Lung microvascular endothelial cell (primary cell): ENCODE measurements at places on chromosomes 4 and X.

- no peak for DNase-seq
Observed at GRCh38 chrX:24482823-24483415, 17.8 kb downstream of the PDK3 start.

GRCh38 chr4:27616166-27616565 lies 755.5 kb downstream of the STIM2 start:
- DNase-seq: no peak

DNA sequence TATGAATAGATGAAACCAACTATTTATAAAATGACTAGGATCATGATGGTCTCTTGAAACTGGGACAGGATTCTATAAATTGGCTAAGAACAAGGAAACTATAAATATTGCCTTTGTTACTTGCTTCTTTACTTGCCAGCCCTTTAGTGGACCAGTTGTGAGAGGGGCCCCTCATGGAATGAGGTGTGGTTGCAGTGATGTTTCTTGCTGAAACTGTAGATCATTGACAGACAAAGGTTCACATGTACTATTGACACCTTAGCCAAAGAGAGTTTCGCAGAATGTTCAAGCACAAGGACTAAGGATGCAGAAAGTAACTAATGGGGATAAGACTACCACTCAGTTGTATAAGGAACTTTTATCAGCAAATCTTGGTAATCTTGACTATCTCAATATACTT lies 135.0 kb upstream of the SMIM10 start:
- no peak for DNase-seq

- DNase-seq: no peak
Observed at GRCh38 chrX:56986138-56986537, 9.2 kb downstream of the SPIN3 start.

DNA sequence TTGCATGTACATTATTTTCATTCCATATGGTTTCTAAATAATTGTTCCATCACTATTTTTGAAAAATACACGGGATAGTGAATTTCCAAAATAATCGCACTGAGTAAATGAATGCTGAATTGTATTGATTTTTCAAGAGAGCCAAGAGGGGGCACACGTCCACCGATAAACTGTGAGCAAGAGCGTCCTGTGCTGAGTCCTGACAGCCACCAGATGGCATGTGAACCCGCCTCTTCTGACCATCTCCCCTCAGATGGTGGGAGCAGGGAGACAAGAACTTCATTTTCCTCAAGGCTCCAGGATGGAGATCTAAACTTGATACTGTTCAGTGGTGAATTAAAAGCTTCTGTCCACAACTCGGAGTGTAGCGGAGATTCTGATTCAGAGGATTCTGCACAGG lies 30.6 kb upstream of the IL9R start:
- peak; percentile 55 for DNase-seq

- no peak for DNase-seq
Observed at GRCh38 chrX:141669689-141670088, 28.9 kb downstream of the SPANXD start.

- no peak for DNase-seq
Observed at GRCh38 chr4:81965911-81966310, 407.9 kb downstream of the HNRNPD start.

- DNase-seq: no peak
Observed at GRCh38 chr4:176298664-176299063, 21.1 kb upstream of the SPCS3 start.

GRCh38 chr4:3756343-3757059 lies 9.7 kb upstream of the ADRA2C start:
- DNase-seq: no peak

DNA sequence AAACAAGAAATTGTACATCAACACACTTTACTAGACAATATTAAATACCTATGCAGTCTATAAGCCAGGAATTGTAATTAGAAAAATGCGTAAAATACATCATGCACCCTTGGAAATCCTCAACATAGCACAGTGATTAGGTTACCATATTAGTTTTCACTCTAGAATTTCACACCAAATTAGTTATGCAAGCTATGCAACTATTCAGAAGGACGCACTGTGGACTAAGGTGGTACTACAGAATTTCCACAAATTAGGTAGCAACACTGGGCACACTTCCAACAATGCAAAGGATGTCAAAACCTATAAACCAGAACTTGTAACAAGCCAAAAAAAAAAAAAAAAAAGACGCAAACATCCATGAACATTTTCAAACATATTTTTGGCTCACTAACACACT lies 71.1 kb upstream of the ZCCHC13 start:
- peak; percentile 77 for DNase-seq

GRCh38 chr4:40305328-40306170 lies 29.6 kb upstream of the CHRNA9 start:
- peak; percentile 37 for DNase-seq

DNA sequence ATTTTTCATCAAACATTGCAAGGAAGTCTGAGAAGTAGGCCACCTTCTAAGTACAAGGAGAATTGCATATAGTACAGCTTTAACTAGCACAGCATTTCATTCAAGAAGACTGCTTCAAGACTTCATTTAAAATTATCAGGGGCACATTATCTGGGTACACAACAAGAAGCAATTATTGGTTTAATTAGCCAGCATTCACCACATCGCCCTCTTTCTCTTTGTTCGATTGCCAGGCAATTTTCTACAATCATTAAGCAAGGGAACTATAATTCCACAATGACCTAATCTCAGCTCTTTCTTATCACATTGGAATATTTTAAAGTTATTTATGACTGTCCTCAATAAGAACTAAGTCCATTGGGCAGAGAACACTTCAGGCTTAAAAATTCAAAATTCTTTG lies 1347.1 kb upstream of the PABPC4L start:
- DNase-seq: no peak

DNA sequence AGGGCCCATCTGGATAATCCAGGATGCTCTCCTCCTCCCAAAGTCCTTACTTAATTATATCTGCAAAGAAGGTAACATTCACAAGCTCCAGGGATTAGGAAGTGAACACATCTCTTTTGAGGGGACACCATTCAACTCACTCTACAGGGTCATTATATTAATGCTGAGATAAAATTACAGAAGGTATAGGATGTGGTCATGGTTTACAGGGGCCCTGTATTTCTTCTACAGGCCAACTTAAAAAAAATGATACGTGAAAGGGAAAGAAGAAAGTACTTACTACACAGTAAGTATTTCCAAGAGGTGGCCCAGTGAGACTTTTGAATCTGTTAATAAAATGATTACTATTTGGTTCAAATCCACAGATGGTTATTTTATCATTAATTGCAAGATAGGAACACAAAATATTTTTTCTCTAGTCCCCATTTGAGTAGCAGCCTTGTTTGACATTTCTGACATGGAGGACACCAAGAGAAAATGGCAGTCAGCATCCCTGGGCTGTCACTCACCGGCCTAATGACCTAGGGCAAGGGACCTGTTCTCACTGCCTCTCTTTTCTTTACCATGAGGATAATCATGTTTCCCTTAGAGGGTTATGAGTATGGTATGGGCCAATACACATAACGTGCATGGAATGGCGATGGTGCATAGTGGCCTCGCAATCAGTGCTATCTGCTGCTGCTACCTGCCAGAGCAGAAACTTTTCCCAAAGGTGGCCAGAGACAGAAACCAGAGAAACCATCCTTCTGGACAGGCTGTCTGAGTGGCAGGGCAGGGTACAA lies 140.5 kb downstream of the PTTG2 start:
- no peak for DNase-seq

GRCh38 chr4:71222661-71223060 lies 116.2 kb upstream of the SLC4A4 start:
- no peak for DNase-seq

DNA sequence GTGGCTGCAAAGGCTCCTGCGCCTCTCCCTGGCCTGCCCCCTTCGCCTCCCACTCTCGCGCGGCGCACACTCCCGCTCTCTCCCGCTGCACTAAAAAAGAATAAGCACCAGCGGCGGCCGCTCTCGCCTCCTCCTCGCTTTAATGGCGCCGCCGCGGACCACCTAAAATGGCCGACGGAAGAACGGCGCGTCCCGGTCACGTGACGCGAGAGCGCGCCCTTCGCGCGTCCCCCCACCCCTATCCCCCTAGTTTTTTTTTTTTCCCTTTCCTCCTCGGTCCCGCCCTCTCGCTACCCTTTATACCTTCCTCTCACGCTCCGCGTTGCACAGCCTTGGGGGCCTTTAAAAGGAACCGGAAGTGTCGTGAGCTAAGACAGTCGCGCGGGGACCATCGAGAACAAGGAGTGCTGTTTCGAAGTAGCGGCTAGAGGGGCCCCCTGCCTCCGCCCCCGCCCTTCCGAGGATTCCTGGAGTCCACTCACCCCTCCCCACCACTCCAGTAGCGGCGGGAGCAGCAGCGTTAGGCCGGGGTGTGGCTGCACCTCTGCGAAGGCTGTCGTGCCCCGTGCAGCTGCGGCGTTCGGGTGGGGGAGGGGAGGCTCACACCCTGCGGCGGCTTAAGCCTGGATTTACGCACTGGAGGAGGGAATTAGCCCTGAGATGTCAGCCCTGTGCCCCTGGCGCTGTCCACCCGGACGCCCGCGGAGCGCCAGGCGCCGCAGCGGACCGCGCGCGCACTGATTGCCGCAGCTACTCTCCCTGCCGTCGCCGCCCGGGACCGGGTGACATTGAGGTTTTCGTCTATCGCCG lies at the start of gene HNRNPD:
TSS of gene HNRNPD (minus strand) at position 176 of the 810 bp plus-strand sequence. CDS start 313 bp downstream, outside the sequence.
- peak; percentile 97 for DNase-seq

- DNase-seq: peak; percentile 95
Observed at GRCh38 chrX:65677954-65678469, 10.6 kb downstream of the MSN start.

GRCh38 chrX:84168574-84168973 lies 19.4 kb downstream of the RPS6KA6 start:
- no peak for DNase-seq

GRCh38 chrX:74446876-74447275 lies 25.6 kb downstream of the SLC16A2 start:
- no peak for DNase-seq

DNA sequence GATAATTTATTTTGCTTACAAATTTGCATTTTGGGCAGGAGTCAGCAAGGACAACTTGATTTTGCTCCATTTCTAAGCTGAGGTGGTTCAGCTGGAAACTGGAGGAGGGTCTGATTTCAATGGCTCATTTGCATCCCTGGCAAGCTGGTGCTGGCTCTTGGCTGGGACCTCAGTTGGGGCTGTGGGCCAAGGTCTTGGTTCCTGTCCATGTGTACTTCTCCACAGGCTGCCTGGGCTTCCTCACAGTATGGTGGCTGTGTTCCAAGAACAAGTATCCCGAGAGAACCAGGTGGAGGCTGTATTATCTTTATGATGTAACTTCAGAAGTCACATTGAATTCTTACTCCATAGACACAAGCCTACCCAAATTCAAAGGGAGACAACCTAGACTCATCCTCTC lies 77.0 kb upstream of the STX18 start:
- peak; percentile 26 for DNase-seq

DNA sequence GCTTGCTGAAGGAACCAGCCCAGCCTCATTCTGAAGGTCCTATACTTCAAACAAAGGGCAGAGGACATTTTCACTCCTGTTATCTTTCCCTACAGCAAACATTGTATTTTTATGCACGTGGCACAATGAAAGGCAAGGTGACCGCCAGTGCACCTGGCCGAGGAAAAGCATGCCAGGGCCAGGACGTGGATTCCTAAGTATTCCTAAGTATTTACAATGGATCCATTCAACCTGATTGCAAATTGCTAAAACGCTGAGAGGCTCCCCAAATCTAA lies 127.9 kb upstream of the FTHL17 start:
- no peak for DNase-seq

GRCh38 chr4:36213977-36214376 lies 30.3 kb downstream of the ARAP2 start:
- no peak for DNase-seq

DNA sequence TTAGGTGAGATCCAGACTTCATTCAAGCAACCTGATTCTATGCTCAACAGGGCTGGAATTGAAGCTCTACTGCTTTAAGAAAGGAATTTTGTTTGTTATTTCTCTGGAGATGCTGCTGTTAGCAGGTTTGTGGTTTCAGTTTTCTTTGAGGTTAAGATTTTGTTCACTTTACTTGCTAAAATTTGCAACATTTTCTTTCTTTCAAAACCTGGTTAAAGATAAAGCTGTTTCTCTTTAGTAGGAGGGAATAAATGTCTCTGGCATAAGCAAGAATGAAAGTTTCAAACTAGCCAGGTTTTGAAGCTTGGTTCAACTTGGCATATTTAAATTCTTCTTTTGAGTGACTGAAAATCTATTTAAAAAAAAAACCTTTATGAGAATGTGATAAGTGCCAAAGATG lies 660.6 kb upstream of the NR3C2 start:
- no peak for DNase-seq

GRCh38 chrX:40095583-40096394 lies 2.0 kb downstream of the BCOR start:
- peak; percentile 46 for DNase-seq

DNA sequence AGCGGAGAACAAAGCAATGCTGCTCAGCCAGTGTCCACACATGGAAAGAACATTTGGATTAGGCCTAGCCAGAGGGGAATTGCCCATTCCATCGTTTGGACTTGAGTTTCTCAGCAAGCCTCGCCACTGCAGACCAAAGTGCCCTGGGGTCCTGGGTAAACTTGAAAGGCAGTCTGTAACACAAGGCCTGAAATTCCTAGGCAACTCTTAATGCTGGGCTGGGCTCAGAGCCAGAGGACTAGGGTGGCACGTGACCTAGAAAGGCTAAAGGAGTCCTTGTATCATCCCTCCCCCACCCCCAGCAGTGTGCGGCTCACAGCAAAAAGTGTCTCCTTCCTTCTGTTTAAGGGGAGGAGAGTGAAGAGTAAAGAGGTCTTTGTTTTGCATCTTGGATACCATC lies 210.4 kb upstream of the ARX start:
- DNase-seq: no peak

- DNase-seq: no peak
Observed at GRCh38 chr4:175542786-175543185, 269.3 kb downstream of the GPM6A start.
